Non-pigmented ciliary epithelial cell (primary cell): ENCODE measurements at places on chromosomes 6 and 20.

DNA sequence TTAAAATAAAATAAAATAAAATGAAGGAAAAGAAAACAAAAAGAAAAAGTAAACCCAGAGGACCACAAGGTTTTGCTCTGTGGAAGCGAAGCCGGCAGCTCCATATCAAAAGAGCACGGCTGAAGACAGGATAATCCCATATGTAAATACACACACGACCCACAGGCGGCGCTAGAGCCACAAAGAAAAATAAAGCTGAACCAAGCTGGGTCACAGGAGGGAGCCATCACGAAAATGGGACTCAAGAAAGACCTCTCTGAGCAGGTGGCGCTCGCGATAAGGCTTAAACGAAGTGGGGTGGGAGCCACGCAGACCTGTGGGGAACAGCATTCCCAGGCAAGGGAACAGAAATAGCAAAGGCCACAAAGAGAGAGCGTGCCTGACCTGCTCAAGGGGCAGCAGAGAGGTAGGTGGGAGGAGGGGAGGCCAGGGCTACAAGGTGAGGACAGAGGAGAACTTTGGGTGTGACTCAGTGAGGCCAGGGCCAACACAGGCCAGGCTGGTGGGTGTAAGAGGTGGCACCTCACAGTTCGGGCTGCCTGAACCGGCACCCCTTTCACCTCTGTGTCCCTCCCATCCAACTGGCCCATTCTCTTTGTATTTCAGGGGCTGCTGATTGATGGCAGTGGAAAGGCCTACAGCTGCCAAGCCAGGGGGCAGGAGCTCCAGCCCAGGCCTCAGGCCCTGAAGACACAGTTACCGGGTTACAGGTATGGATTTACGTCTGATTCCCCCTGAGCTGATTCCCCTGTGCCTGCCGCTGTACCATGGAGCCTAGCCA is 26.0 kb downstream of the PTGIS start:
- DNase-seq: no peak

GRCh38 chr6:150541576-150541975 is 58.1 kb upstream of the PLEKHG1 start:
- DNase-seq: no peak

DNA sequence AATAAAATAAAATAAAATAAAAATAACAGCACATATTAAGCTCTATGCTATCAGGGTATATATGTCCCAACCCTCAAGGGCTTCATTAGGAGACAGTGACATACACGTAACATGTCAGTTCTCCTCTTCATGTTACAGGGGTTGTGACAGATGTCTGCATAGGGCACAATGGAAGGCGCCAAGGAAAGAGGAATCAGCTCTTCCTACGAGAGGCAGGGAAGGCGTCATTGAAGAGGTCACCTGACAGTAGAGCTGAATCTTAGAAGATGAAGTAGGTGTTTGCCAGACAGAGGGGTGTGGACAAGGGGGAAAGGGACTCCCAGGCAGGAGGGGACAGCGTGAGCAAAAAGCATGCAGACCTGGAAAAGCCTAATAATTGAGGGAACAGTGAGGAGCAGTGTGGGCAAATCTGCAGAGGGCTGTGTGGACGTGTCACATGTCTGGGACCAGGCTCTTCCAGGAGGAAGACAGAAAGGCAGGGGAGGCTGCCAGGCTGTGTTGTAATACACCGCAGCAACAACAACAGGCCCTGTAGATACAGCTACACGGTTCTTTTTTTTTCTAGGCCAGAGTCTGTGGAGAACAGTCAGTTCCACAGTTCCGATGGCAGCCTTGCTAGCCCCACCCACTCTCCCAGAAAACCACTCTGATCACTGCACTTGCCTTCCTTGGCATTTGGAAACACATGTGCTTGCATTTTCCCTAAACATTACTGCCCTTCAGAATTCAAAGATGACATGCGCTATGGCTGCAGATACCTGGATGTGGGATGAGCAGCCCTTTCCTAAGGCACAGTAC is 2.5 kb upstream of the FKBP5 start:
- DNase-seq: no peak

GRCh38 chr6:167714152-167714551 is 112.6 kb upstream of the AFDN start:
- DNase-seq: no peak

DNA sequence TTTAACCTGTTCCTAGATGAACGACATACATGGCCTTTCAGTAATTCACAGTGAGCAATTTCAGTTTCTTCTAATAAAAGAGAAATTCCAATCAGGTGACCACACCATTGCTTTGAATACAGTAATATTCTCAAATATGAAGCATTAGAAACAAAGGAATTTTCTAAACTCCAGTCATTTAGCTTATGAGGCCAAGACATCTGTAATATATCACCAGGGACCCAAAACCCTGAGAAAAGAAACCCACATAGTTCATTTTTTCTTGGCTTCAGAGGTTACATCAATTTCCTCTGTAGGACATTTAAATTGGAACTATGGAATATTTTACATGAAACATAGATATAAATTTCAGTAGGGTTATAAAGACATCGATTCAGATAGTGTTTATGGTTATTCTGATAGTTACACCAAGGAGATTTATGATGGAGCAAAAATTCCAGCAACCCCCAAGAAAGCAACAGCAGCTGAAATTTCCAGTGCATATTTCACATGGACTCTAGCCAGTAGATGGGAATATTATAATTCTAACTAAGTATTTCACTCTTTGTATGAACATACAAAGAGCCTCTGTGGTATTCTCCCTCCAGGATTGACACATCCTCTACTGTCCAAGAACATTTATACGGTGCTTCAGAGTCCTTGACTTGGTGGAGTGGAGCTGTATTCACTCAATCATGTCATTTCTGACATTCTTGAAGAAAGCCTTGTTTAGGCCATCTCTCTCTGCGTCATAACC is 82.9 kb downstream of the ADGRG6 start:
- DNase-seq: no peak

- no peak for DNase-seq
These were observed 780 bp downstream of the TFAP2A start for GRCh38 chr6:10413850-10414738.

DNA sequence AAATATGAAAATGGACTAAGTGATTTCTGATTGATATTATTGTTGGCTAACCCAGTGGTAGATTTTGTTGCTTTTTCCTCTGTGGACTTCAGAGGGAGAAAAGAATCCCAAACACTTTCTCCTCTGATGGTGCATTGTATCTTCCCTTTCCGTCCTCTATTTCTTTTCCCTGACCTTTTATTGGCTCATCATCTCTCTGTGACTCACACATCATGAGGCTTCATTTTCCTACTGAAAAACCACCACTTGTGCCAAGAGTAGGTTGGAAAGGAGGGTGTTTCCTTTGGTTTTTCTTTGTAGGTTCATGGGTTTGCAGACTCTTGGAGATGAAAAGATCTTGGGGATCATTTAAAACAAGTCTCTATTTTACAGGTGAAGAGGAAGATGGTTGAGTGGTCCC is 311.7 kb upstream of the JAG1 start:
- no peak for DNase-seq

- no peak for DNase-seq
These were observed 30.5 kb downstream of the NPEPL1 start for GRCh38 chr20:58722877-58723627.

DNA sequence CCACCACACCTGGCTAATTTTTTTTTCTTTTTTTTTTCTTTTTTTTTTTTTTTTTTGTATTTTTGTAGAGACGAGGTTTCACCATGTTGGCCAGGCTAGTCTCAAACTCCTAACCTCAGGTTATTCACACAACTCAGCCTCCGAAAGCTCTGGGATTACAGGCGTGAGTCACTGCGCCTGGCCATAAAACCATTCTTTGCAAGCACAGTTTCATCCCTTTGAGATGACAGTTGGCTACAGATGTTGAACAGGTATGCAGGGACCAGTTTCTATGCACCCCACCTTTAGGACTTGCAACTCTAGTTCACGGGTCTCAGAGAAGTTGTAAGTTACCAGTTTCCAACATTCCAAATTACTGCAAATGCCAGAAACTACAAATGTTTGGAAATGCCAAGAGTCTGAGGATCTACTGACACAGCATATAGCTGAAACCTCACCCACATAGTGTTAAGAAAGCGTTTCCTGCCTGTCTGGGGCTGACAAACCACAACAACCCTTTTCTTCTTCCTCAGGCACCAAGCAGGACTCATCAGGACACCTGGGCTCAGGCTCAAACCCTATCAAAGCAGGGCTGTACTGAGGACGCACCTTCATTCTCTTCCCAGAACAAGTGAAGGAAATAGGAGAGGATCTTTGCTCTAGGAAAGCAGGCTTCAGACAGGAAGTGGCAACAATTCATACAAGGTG is 22.9 kb downstream of the ARHGAP18 start:
- DNase-seq: no peak

- DNase-seq: no peak
These were observed 4.5 kb upstream of the RAB44 start for GRCh38 chr6:36692861-36693702.

GRCh38 chr6:153727885-153728284 is 311.2 kb upstream of the OPRM1 start:
- DNase-seq: peak; percentile 10

DNA sequence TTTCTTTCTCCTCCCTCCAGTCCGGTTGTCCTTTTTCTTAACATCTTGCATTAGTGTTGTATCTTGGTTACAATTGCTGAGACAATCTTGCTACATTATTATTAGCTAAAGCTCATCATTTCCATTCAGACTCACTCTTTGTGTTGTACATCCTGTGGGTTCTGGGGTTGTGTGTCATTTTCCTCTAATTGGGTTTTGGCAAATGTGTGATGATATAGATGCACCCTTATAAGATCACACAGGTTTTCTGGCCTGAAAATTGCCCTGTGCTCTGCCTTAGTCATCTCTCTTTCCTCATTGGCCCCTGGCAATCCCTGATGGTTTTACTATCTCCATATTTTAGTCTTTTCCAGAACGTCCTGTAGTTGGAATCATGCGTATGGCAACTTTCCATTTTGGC is 60.1 kb downstream of the PPP1R14C start:
- no peak for DNase-seq

DNA sequence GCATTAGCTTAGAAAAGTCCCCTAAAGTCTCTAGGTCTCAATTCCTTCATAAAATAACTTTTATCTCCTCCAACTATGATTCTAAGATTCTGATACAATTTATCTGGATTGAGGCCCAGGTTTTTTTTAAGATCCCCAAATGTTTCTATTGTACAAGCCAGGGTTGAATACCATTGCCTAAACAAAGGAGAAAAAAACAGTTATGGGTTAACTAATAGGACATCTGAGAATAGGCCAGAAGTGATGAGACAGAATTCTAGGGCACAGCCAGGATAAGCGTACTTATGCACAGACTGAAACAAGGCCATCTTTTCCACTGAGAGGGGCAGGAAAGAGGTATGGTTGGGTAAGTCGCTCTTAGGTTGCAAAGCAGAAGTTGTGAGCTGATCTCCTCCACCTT is 26.4 kb downstream of the EPB41L2 start:
- no peak for DNase-seq

- no peak for DNase-seq
These were observed 113.9 kb upstream of the STMND1 start for GRCh38 chr6:16987996-16988395.

GRCh38 chr6:5468586-5468985 is 207.3 kb downstream of the FARS2 start:
- no peak for DNase-seq

GRCh38 chr6:16781348-16782169 is 20.3 kb upstream of the ATXN1 start:
- DNase-seq: no peak

DNA sequence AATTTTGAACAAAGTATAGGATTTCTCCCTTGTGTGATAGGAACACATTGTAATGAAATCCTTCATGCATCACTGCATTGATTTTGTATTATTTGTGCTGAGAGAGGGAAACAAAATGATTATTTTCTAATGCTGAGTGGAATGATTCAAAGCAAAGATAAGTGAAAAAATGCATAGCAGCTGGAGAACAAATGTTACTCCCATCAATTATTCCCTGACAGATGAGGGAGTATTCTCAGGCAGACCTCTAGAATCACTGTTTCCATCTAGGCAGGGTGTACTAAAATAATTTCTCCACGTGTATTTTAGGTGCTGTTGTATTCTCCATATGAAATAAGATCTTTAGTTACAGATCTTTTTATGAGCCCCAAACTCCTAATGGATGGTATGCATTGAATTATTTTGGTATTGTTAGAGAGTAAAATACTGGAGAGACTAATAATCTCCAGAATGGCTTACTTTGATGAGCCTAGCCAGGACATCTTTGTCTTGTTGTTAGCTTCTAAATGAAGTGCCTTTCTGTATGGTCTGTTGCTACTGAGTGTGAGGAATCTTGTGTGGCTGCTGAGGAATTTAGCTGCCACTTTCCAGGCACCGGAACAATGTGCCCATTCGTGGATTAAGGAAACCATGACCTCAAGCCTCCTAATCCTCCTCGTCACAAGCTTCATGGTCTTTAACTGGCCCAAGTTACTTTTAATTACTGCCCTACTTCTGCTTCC is 39.6 kb downstream of the RNF217 start:
- no peak for DNase-seq

DNA sequence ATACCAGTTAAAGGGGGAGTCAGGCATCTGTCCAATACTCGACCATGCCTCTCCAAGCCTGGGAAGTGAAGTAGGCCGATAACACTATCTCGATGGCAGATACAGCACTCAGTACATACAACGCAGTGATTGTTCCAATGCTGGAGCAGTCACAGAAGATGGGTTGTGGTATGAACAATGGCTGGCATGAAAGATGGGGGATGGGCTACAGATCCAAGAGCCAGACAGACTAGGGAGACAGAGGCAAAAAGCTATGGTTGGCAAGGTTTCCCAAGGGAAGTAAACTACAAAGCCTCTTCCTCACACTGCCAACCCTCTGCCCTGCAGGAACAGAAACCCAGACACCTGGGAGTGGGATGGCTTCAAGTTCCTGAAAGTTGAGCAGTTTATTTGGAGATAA is 19.2 kb downstream of the FKBP1A start:
- no peak for DNase-seq

- DNase-seq: no peak
These were observed 306.1 kb downstream of the ZNF217 start for GRCh38 chr20:53287357-53288042.

DNA sequence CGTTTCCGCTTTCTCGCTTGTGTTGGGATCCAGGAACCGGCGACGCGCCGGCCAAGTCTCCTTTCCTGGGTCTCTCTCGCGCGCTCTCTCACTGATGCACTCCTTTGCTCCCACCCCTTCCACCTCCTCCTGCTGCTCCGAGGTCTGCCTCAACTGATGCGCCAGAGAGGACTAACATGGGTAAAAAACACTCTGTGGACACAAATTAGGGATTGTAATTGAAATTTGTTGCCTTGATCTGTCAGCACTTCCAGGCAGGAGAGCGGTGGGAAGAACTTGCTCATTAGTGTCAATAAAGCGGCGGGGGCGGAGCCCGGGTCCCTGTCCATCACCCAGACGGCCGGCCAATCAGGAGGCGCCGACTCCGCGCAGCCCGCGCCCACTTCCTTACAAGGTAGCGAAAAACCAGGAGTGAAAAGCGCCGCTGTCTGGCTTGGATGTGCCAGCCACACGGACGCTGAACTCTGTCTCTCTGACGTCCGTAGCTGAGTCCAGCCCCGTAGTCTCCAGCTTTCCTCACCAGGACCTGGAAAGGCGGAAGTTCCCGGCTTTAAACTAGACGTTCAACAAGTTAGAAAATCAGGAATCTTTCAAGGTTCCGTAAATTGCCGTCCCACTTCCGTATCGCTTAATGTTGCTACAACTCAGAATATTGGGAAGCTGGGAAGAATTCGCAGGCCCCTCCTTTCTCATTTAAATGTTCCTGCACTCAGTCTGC is at the start of gene TBX18:
TSS of gene TBX18 (minus strand) at position 267 of the 718 bp plus-strand sequence. CDS start 417 bp downstream, outside the sequence.
- peak; percentile 96 for DNase-seq

GRCh38 chr6:168583821-168584220 is 142.8 kb downstream of the SMOC2 start:
- no peak for DNase-seq
